Activated CD8-positive, alpha-beta memory T cell treated with anti-CD3 and anti-CD28 coated beads, Interleukin-2, amount 10 ng/mL, durations not matched to agents 7 days and 5 days (primary cell): ENCODE measurements at places on chromosomes 3 and 15.

- no peak for DNase-seq
Observed at GRCh38 chr3:69817988-69818387, 78.7 kb downstream of the MITF start.

DNA sequence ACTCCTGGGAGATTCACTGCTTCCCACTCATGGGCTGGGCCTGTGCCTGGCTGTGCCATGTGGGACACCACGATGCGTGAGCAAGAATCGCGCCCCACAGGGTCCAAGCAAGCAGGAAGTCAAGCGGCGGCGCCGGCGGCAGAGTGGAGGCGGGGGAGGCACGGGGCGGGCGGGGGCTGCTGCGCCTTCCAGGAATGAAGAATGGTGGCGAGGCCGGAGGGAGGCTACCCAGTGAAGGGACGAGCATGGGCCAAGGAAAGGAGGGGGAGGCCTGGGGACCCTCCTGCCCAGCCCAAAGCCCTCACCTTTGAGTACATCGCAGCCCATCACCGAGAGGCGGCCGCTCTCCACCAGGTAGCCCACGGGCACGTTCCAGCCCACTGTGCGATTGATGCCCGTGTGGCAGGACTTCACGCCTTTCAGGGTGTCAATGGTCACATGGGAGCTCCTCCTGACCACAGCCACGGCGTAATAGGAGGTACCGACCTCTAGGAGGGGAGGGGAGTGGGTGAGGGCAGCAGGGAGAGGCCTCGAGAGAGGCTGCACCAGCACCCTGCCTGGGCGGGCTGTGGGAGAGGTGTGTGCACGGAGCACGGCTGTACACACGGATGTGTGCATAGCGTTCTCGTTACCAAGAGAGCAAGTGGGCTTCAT, 5.5 kb downstream of the MELTF start:
- no peak for DNase-seq

DNA sequence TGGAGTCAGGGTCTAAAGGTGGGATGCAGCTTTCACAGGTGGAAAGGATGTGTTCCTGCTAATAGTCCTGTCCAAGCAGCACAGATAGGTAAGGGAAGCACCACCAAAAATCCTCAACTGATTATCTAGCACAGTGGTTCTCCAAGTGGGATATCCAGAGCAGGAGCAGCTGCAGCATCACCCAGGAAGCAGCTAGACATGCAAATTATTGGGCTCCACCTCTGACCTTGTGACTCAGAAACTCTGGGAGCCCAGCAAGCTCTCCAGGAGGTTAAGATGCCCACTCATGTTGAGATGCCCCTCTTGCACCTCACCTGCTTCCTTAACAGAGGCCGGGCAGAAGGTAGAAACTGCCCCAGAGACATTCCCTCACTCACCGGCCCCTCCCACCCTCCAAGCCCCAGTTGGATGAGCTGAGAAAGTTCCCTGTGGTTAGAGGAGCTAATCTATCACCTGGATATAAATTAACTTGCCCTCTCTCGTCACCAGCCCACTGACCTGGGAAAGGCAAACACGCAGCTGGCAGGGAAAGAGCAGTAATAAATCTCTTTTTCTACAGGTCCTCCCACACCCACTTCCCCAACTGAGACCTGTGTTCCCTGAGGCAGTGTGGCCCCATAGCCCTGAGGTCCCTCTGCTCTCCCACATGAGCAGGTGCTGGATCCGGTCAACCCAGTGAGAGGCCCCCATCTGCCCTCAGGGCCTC, 39.3 kb downstream of the ADCY5 start:
- no peak for DNase-seq

DNA sequence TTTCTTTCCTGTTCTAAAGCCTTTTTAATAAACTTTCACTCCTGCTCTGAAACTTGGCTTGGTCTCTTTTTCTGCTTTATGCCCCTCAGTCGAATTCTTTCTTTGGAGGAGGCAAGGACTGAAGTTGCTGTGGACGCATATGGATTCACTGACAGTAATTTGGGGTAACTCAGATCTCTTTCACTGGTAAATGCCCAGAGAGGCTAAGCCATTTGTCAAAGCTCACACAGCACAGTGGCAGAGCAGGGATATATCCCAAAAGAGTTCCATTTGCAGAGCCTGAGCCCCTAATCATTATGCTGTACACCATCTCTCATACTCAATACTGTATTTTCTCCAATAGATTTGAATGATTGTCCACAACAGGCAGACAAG, 72.3 kb upstream of the GALNT15 start:
- no peak for DNase-seq

DNA sequence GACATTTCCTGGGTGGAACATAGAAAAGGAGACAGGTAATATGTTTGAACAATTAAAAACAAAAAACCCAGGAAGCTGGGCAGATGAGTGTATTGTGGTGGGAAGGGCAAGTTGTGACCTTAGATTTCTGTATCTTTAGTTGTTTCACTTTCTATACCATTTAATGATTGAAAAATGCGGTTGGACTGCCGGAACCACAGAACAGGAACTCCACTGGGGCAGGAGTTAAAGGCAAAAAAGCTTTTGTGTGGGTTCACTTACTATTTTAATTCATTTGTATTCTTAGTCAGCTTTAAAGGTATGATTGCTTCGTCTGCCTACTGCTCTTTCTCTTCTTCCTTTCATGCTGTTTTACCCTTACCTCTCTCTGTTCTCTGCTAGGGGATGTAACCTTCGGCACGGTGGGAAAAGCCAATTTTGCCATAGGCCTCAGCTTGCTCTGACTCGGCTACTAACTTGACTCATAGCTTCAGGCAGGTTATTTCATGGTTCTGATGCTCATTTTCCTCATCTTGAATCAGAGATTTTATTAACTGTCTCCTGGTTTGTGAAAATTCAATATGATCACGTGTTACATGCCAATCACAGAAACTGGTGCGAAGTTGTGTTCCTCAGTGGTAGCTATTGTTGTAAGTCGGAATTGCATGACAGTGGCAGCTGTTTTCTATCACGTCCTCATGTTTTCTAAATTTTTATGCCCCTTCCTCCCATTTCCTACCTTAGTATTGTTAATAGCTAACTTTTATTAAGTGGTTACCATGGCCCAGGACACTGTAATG, 1.6 kb upstream of the MCTP2 start:
- DNase-seq, result peak; percentile 88
